ENCODE measurements at places on chromosomes 13 and 19. TPM values are rescaled to one million over a fixed set of nuclear protein-coding genes. Genes with fewer than 3 reads are reported as not detected.

DNA sequence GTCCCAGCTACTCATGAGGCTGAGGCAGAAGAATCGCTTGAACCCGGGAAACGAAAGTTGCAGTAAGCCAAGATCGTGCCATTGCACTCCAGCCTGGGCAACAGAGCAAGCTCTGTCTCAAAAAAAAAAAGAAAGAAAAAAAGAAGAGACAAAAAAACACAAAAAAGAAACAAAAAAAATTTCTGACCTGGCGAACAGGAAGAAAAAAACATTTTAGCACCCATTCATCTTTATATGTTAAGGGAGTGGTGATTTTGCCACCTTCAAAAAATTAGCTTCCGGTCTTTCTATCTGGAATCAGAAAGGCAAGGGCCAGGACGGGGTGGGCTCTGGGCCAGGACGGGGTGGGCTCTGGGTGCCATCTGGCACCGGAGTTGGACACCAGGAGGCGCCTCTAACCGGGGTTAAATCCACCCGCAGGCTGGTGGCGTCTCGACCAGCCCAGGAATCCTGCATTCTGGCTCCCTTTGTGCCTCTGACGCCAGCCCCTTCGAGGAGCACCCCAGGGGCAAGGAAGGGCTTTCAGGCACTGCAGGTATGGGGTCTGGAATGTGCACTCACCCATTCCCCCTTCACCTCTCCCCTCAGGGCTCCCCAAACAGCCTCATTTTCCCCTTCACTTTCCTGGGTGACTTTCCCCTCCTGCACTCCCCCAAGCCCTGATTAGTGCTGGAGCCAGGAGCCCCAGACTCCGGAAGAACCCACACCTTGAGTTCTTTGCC lies 10.4 kb upstream of the ZSWIM4 start:
- peak; percentile 58 for DNase-seq

The TUBA3C gene
- total RNA-seq: not detected

DNA sequence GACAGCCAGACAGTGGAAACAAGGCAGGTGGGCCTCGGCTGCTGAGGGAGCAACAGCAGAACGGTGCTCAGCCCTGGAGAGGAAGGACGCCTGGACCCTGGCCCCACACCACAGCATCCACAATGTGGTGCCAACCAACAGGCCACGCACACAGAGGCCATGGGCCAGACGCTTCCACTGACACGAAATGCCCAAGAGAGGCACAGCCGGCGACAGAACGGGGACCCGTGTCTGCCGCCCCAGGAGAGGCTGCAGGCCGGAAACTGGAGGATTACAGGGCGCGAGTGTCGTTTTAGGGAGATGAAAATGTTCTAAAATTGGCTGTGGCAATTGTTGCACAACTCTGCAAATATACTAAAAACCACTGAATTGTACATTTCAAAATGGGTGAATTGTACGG lies 69.7 kb downstream of the RASA3 start:
- no peak for DNase-seq

DNA sequence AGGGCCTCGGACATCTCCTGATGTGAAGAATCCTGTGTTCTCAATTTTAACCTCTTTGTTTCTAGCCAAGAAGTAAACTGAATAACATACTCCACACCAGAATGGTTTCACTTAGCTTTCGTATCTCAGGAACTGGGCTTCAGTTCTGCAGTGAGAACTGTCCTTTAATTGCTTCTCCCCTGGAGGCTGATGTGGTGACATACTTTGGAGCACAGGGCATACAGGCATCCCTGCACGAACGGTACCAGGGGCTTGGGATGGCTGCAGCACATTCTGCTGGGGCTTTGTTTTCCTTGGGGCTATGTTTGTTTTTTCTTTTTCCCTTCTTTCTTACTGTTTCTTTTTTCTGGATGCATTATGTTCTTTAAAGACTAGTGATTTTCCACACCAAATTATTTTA lies 230.5 kb downstream of the TM9SF2 start:
- no peak for DNase-seq
